Stimulated activated CD8-positive, alpha-beta memory T cell treated with anti-CD3 and anti-CD28 coated beads, Interleukin-2, amount 100 ng/mL, for 48 hours (primary cell): ENCODE measurements at places on chromosomes 13 and 19.

GRCh38 chr19:932648-933552 is 7.1 kb downstream of the ARID3A start:
- no peak for DNase-seq

GRCh38 chr19:31351855-31352195 is 2.6 kb upstream of the TSHZ3 start:
- DNase-seq, result no peak

DNA sequence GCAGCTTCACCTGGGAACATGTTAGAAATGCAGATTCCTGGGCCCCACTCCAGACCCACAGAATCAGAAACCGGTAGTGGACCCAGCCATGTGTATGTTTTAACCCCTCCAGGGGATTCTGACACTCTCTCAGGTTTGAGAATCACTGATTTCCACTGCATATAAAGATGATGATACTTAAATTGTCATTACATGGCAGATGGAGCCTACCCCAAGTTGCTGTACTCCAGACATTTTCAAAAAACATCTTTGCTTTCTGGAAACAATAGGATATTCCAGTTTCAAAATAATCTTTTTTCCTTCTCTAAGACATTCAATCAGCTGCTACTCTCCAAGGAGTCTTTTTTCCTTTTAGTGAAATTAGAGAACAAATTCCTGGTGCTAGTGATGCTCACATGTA is 48.6 kb upstream of the RGCC start:
- DNase-seq, result no peak

DNA sequence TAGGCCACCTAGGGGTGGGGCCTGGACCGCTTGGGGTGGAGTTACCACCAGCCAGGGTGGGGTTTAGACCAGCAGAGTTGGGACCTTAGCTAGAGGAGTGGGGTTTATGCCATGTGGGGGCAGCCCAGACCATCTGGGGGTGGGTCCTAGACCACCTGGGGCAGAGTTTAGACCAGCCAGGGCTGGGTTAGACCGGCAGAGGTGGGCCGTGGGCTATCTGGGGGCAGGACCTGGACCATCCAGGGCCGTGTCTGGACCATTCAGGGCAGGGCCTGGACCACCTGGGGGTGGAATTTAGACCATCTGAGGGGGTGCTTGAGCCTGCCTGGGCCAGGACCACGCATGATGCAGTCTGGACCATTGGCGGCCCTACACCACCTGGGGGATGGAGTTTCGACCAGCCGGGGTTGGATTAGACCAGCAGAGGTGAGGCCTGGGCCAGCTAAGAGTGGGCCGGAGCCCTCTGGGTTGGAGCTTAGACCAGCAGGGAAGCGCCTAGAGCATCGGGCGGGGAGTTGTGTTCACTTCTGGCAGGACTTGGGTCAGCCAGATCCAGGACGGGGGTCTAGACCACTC is 10.0 kb upstream of the CACNG6 start:
- DNase-seq, result no peak

DNA sequence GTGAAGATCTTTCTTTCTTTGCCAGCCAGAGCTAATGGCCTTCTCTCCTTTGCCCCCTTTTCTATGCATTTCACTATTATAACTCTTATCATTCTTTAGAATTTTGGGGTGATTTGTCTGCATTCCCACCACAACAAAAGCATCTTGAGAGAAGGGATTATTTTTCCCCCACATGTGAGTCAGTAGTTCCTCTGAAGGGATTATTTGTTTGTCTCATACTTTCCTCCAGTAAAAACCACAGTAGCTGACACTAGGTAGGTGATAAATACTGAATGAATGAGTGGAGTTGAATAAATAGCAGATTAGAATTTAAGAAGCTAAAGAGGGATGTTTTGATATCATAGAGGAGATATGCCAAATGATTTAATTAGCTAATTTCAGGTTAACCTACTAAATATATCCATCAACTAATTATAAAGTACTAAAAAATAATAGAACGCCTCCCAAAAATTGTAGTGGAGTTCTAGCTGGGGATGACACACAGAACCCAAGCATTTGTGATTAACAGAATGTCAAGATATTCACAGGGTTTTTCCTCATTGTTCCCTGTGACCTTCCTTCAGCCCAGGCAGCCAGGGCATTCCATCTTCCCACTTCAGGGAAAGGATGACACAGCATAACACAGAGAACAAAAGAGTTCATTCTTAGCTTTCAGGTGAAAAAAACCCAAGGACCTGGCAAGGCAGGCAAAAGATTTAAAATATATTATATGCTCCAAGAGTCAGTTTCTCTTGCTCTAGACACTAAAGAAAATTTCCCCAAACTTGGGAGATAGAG is 3.5 kb upstream of the TBC1D4 start:
- no peak for DNase-seq

- no peak for DNase-seq
These were observed 19.5 kb downstream of the MYO1F start for GRCh38 chr19:8557642-8558238.

GRCh38 chr13:105047676-105048295 is 1487.7 kb downstream of the EFNB2 start:
- DNase-seq, result no peak

DNA sequence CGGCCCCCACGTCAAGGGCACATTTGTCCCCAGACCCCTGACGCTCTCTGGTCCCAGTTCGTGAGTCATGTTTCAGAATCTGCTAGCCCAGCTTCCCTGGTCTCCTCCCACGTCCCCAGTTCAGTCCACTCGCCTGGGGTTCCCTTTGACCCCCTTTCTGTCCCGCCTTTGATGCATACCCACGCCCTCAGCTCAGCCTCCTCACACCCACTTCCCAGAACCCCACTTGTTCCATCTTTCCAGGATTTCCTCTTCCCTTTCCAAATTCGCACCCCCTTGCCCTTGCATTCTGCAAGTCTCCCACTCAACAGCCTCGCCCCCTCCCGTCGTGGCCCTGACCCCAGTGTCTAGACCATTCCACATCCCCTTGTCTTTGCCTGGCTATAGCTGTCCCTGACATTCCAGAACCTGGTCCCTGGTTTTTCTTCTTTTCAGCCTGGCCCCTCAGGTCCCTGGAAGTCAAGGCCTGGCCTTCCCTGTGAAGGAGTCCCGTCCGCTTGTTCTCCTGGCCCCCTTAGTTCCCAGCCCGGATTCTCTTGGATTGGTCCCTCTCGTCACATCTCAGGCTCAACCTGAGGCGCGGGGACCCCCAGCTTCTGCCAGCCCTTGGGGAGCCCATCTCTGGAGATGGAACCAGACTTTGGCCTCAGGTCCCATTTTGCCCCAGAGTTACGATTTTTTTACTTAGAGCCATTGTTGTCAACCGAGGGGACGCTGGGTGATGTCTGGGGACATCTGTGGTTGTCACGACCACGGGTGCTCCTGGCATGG is 1.3 kb downstream of the NCLN start:
- DNase-seq, result no peak

GRCh38 chr13:26784704-26785639 is 24.4 kb upstream of the GPR12 start:
- no peak for DNase-seq

- DNase-seq, result no peak
These were observed 3.2 kb upstream of the PRKCG start for GRCh38 chr19:53878776-53879139.

DNA sequence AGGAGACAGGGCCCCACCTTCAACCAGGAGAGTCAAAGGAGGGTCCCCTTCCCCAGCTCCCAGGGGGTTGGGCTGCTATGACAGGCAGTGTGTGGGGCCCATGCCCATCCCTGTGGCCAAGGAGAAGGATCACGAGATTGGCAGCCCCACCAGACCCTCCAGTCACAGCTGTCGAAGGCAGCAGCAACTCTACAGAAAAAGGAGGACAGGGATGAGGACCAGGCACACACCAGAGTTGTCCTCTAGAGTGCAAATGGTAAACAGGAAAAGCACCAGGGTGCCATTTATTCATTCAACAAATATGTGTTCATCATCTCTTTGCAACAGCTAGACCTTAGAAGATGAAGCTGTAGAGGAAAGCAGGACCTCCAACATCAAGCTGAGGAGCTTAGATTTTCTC is 4.1 kb downstream of the PTH2 start:
- DNase-seq, result no peak

GRCh38 chr19:8367327-8368001 is 3.5 kb downstream of the ANGPTL4 start:
- DNase-seq, result no peak

GRCh38 chr19:38170334-38170733 is 53.7 kb downstream of the DPF1 start:
- no peak for DNase-seq

DNA sequence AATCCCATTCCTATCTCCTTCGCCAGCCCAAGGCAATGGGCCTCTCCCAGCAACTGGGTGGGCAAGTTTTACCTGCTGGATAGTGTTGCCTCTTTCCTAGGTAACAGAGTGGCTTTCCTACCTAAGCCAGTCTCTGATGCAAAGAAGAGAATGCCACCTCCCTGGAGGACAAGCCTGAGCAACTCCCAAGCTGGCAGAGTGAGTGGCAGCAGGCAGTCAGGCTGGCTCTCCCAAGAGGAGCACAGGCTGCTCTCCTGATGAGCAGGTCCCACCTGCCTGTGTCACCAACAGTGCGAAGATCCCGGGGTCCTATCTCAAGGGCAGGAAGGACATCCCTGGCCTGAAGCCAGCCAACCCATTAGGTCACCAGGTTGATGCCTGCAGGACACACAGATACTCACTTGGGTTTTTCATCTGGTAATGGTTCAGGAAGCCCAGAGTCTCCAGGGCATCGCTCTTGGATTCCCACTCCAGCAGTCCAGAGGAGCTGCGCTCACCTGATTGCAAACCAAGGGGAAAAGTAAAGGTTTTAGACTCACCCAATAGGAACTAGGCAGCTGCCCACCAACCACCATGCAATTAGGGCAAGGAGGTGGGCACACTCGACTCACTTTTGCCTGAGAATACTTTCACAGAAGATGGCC is 5.5 kb upstream of the ECH1 start:
- DNase-seq, result no peak

GRCh38 chr13:23660249-23660648 is 90.0 kb downstream of the TNFRSF19 start:
- DNase-seq, result no peak

DNA sequence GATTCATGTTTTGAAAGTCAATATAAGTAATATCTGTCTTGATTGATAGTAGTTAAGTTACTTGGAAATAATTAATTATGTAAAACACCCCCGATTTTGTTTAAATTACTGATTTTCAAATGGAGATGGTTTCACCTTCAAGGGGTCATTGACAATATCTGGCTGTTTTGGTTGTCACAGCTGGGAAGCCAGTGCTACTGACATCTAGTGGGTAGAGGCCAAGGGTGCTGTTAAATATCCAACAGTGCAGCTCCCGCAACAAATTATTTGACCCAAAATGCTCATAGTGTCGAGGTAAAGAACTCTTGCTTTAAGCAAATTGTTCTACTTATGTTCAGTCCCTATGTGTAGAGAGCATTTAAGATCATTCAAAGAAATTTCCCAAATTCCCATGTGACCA is 50.6 kb upstream of the PCDH20 start:
- DNase-seq, result no peak

- DNase-seq, result peak; percentile 8
These were observed 16.9 kb upstream of the CYP2S1 start for GRCh38 chr19:41175801-41176777.
